T follicular helper cell (primary cell): ENCODE measurements at places on chromosomes 12 and 14.

- no peak for DNase-seq
These were observed 15.0 kb upstream of the BICD1 start for GRCh38 chr12:32091696-32092095.

DNA sequence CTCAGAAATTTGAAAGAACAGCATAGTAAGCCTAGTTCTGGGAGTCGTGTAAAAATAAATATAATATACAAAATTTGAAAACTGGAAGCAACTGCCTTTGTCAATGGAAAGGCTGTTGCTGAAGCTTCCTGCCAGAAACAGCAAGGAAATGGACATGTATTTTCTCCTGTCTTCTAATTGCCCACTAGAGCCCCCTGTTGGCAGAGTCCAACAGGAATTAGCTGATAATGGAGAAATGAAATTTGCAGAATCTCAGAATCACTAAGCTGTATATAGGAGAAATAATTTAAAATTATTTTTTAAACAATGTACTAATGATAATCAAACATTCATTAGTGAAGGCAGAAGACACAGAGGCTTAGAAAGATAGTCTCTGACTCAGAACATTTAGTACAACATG lies 414.8 kb downstream of the SLC6A15 start:
- DNase-seq: no peak

- no peak for DNase-seq
These were observed 71.3 kb downstream of the CRACR2A start for GRCh38 chr12:3681595-3682061.

DNA sequence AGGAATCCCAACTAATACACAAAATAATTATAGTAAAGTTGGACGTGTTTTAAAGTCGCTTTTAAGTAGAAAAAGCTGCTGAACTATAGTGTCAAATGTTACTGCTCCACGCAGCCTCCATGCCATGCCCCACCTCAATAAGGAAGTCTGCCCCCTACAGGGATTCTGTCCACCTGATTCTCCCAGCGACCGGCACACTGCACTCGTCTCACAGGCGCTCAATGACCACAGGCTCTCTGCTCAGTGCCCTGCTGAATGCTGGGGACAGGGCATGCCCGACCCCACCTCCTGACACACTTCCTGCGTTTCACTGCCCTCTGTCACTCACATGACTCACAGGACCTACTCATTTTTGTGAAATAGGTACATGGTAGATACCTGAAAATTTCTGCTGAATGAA lies 48.9 kb downstream of the BDKRB1 start:
- DNase-seq: no peak

DNA sequence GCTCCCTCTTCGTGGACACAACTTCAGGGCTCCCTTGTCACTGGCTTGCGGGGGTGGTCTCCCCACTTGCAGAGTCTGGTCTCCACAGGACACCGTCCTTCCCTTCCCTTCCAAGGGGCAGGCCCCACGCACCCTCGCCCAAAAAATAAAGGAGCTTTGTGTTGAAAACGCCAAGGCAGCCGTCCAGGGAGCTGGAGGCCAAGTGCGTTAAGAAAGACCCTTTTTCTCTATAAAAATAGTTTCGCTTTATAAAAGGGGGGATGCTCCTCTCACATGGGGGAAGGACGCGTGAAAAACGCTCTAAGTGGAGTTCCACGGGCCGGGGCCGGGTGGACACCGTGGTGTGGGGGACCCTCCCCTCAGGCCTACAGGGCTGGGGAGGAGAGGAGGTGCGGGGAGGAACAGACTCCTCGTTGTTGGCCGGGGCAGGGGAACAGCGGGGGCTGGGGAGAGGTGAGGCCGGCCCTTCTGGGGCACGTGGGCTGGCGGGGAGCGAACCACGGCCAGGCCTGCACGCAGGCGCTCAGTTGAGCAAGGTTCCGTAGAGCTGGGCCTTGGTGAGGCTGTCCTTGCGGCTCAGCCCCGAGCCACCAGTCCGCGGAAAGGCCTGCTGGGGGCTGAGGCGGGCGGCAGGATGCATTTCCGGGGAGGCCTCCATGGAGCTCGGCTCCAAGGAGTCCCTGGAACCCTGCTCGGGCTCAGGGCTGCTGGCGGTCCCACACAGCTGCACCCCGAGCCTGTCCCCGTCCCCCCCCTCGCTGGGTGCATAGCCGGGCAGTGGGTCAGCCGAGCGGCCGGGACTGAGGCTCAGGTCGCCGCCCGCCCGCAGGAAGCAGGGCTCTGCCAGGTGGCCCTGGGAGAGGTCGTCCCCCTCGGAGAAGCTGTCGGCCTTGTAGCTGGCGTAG lies 49.5 kb downstream of the BEGAIN start:
- DNase-seq: no peak
